Mammary epithelial cell (primary cell): ENCODE measurements at places on chromosomes 12 and 14.

GRCh38 chr12:127060933-127061332, 1206.0 kb upstream of the TMEM132C start:
- DNase-seq, result no peak

DNA sequence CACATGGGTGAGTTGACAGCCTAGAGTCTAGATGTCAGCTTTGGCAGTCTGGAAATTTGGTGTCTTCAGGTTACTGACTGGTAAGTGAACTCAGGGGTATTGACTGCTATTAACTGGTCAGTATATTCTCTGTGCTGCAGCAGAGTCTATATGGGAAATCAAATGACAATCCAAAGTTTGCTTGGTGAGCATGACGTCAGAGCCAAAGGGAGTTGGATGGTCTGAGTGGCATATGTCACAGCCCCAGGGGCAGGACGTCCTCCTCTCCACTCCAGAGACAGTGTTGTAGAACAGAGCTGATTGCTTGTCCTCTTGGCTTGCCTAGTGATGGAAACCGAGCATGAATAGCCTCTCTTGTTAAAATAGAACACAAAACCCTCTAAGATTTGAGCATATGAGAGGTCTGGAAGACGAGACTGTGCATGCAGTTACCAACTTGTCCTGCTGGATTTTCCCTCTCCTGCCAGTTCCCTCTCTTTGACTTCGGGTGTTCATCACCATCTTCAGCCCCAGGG, 3.3 kb upstream of the TBC1D30 start:
- no peak for DNase-seq

GRCh38 chr12:77687321-77687720, 143.4 kb upstream of the NAV3 start:
- DNase-seq, result no peak

DNA sequence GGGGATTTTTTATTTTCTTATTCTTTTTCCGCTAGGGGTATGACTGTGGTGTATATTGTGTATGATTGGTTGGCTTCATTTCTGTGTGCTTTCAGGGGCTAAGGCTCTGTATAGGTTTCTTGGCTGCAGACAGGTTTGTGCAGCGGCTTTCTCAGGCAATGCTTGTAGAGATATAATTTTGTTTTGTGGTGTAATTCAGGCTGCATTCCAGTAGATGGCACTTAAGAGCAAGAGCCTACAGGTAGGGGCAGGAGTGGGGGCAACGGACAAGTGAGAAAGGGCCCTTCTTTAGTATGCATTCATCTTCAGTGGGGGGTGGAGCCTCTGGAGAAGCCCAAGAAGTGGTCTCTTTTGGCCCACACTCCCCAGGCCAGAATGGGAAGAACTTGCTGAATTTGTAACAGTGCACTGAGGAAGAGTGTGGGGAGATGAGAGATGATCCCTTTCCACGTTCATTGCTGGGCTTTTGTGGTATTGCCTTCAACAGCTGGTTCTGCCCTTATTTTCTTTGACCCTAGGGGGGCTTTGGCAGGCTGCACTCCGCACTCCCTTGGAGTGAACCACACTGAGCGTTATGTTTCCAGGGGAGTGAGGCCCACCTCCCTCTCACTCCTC, 78.6 kb downstream of the IFNG-AS1 start:
- DNase-seq, result no peak

- no peak for DNase-seq
Measured at GRCh38 chr12:115158816-115159215, 474.8 kb upstream of the TBX3 start.

GRCh38 chr14:42002141-42002540, 395.5 kb downstream of the LRFN5 start:
- DNase-seq, result no peak

- peak; percentile 97 for DNase-seq
Measured at GRCh38 chr12:123126294-123127181, 24.4 kb downstream of the PITPNM2 start.

GRCh38 chr12:11953523-11953922, 117.2 kb upstream of the BCL2L14 start:
- DNase-seq, result no peak

- no peak for DNase-seq
Measured at GRCh38 chr14:26377150-26377549, 220.7 kb downstream of the NOVA1 start.

DNA sequence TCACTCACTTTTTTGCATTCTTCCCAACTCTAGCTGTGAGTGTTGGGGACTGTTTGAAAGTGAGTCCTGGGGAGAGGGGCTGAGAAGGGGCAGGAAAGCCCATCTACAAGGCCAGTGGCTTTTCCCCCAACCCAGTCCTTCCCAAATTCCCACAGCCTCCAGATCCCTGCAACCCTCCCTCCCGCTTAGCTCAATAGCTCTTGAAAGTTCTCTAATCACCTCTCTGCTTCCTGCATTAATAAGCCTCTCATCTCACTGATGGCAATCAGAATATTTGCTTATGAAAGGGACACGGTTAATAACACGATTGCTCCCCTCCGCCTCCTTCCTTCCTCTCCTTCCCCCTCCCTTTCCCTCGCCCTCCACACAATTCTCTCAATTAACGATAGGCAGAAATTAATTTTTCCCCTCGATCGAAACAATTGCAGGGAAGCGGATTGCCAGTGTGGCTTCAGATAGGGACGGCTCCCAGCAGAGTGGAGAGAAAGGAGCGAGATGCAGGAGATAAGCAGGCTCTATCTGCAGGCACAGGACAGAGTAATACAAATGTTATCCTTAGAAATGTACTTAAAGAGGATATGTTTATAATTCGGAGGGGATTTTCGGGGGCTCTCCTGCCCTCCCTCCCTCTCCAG, 15.1 kb upstream of the GPATCH2L start:
- no peak for DNase-seq

GRCh38 chr14:62015945-62016344, 253.7 kb downstream of the SNAPC1 start:
- peak; percentile 42 for DNase-seq
